ENCODE measurements at places on chromosomes 1 and 21.

DNA sequence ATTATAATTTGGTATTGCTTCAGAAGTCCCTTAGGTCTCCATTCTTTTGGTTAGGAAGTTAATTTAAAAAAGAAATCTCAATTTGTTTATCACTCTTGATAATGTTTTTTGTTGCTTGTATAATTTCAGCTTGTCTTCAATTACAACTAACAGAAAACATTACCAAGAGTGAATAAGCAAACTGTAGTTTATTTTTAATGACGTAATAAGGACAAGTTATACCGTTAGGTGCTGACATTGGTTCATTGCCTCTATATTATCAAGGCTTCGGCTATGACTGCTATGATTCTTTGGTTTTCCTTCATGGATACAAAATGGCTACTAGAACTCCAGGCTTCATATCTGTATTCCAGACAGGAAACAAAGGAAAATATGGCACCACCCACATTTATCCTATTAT lies 220.6 kb downstream of the PTGER3 start:
- no peak for DNase-seq

GRCh38 chr21:43686811-43687565 lies 27.6 kb downstream of the RRP1B start:
- DNase-seq = no peak

DNA sequence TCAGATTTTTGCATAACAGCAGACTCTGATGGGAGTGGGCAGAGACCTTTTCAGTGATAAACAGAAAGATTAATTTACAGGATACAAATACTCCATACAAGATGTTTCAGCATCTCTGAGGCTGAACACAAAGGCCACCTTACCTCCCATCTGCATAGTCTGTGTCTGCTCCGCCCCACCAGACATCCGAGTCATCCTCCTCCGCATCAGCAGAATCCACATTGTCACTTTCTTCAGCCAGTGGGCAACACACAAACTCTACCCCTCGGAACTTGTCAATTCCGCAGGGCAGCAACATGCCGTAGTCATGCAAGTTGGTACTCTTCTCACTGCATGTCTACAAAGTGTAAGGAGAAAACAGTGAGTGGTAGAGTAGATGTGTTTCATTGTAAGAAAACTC lies 119.7 kb downstream of the APP start:
- DNase-seq = no peak

DNA sequence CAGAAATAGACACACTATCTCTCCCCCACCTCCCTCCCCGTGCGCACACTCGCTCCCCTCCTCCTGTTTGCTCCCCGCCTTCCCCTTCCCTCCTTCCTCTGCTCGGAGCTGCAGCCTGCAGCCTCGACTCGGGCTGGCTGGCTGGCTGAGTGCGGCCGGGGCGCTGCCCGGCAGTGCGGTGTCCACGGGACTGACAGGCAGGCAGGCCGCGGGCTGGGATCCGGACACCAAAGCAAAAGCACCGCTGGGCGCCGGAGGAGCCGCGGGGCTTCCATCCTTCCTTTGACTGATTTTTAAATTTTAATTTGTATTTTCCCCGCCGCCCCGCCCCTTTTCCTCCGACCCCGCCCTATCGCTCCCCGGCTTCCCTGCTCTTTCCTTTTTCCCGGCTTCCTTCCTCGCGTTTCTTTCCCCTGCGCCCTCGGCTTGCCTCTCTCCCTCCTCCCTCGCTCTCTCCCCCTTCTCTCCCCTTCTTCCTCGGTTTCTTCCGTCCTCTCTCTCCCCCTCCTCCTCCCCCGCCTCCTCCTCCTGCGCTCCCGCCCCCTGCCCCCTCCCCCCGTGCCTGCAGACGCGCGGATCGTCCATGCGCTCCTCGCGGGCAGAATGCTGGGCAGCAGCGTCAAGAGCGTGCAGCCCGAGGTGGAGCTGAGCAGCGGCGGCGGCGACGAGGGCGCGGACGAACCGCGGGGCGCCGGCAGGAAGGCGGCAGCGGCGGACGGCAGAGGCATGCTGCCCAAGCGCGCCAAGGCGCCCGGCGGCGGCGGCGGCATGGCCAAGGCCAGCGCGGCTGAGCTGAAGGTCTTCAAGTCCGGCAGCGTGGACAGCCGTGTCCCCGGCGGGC lies 109.4 kb downstream of the NAV1 start:
- no peak for DNase-seq

DNA sequence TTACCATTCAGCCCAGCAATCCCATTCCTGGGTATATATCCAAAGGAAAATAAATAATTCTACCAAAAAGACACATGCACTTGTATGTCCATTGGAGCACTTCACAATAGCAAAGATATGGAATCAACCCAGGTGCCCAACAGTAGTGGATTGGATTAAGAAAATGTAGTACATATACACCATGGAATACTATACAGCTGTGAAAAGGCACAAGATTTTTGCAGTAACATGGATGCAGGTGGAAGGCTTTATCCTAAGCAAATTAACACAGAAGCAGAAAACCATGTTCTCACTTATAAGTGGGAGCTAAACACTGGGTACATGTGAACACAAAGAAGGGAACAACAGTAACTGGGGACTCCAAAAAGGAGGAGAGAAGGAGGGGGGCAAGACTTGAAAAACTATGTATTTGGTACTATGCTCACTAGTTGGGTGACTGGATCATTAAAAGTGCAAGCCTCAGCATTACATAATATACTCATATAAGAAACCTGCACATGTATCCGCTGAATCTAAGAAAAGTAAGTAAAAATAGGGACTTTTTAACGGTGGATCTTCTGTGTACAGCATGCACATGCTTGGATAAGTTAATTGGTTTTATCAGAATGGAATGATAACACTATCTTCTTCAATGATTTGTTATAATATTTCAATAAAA lies 3.9 kb upstream of the SHCBP1L start:
- DNase-seq = no peak

DNA sequence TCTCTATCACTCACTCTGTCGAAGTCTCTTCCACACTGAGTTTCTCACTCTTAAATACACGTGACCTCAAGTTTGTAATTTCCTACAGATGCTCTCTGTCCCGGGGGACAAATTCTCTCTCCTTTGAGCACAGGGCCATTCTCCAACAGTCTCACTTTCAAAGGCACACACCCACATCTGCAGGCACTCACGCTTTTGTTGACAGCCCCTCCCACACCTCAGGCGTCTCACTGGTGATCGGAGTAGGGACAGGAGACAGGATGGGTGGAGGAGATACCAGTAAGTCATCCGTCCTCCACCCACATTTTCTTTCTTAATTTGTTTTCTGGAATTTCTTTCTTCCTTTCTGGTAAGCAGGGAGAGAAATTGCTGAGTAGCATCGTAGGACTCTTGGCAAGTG lies 40.6 kb upstream of the GREM2 start:
- peak; percentile 4 for DNase-seq

DNA sequence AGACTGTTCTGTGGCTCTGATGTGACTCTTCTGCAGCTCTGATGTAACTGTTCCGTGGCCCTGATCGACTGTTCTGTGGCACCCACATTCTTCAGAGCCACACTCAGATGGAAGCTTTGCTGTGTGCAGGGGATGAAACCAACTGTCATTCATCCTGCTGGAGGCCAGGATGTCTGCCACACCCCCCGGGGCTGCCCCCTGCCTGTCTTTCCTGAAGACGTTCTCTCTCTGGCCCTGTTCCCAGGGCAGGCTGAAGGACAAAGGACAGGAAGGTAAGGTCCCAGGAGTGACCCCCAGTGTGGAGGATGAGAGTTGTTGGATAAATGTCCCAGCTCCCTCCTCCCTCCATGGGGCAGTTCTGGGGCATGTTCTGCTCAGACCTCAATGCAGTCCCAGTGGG lies 29.4 kb upstream of the UMODL1 start:
- DNase-seq = no peak

DNA sequence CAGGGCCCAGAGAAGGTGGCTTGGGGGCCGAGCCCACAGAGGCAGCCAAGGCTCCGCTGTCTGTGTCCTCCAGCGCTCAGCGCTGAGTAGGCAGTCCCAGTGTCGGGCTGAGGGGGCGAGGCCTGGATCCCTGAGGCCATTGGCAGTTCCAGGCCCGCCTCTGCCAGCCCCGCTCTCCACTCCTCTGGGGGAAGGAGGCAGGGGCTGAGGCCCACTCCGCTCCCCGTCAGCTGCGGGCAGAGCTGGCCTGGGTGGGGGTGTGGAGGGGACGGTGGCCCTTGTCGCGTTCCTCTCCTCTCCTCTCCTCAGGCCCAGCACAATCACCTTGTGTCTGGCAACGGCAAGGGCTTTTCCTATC lies 132.8 kb downstream of the CASZ1 start:
- no peak for DNase-seq

- no peak for DNase-seq
These were observed 60.1 kb downstream of the KIAA0040 start for GRCh38 chr1:175132436-175132835.

GRCh38 chr1:89763649-89763986 lies 57.2 kb upstream of the LRRC8D start:
- no peak for DNase-seq

DNA sequence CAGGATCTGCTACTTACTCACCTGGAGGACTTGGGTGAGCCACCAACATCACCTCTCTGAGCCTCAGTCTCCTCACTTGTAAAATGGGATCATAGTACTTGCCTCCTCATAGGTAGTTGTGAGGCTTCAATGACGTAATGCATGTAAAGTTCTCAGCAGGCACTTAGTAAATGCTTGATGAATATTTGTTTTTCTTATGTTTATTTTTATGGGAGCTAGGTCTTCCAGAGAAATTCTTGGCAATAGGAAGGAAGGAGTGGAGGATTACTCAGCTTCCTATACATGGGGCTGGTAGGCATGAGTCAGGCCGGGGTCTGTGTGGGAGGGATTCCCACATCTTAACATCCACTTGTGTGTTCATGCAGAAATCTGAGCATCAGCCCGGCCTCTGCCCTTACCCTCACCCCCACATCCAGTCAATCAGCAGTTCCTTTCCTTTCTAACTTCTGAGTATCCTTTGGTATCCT lies 95.4 kb upstream of the USP24 start:
- no peak for DNase-seq

DNA sequence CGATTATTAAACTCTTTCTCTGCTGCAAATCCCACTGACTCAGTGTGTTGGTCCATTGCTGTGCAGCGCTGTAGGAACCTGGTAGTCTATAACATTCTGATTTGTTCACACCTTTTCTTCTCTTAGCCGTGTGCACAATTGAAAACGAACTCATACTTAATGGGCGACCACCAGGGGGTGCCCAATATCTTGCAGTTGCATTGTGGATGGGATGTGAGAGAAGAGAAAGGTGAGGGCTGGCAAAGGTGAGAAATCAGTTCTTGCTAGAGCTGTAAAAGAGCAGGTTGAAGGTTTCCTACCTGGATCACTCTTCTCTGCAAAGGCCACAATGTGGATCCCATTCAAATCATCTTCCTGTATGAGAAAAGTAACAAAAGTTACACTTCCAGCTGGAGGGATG lies 51.0 kb downstream of the CASQ2 start:
- peak; percentile 12 for DNase-seq

GRCh38 chr21:34705011-34705410 lies 36.2 kb downstream of the CLIC6 start:
- DNase-seq = no peak

GRCh38 chr1:9186082-9186859 lies 48.3 kb upstream of the H6PD start:
- DNase-seq = no peak

GRCh38 chr21:25898671-25899070 lies 163.9 kb downstream of the GABPA start:
- DNase-seq = no peak
